Activated gamma-delta T cell treated with Interleukin-2 at 50 U/mL for 16 hours (primary cell): ENCODE measurements at places on chromosomes 2 and 18.

GRCh38 chr2:105814291-105814940 lies 69.7 kb downstream of the NCK2 start:
- DNase-seq, result no peak

GRCh38 chr2:207926133-207926988 lies 99.0 kb downstream of the PLEKHM3 start:
- no peak for DNase-seq

DNA sequence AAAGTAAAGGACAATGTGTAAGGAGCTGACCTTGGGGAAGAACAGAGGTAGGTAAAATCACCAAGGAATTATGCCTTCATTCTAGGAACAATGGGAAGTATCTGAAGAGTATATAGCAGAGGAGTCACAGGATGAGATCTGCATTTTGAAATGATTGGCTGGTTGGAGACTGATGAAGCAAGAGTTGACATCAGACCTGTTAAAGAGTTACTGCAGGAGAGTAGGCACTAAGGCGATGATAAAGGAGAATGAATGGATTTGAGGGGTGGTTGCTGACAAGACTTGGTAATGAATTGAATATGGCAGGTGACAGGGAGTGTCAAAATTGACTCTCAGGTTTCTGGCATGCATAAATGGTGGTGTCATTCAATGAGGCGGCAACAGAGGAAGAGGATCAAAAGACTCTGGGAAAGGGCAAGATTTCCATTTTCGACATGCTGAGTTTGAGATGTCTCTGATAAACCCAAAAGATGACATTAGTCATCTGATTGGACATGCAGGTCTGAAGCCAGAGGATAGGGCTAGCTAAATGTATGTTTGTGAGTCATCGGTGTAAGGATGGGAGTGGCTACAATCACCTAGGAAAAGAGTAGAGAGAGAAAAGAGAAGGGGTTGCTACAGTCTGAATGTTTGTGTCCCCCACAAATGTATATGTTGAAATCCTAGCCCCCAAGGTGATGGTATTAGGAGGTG lies 236.5 kb downstream of the DYM start:
- no peak for DNase-seq

- DNase-seq, result no peak
Observed at GRCh38 chr2:57376985-57377384, 669.6 kb upstream of the VRK2 start.

- no peak for DNase-seq
Observed at GRCh38 chr2:238854699-238855229, 6.9 kb downstream of the TWIST2 start.

DNA sequence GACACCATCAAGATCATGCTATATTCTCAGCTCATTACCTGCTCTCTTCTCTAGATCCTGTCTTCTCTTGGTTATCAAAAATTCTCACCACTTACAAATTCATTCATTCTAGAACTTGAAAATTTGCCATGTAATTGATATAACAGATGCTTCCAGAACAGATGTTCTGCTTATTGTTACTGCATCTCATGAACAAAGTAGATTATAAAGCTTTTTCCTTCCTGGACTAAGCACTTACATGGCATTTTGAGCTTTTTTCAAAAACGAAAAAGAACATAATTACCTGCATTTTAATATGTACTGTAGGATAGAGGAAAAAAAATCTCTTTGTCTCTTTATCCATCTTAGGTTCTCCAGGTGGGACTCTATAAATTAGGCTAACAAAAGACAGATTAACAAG lies 79.6 kb upstream of the CREB1 start:
- no peak for DNase-seq

- DNase-seq, result no peak
Observed at GRCh38 chr18:34834897-34835296, 124.8 kb downstream of the DTNA start.

GRCh38 chr2:190713471-190713870 lies 64.6 kb downstream of the NAB1 start:
- no peak for DNase-seq

- no peak for DNase-seq
Observed at GRCh38 chr18:47779381-47779780, 151.1 kb downstream of the SMAD2 start.

DNA sequence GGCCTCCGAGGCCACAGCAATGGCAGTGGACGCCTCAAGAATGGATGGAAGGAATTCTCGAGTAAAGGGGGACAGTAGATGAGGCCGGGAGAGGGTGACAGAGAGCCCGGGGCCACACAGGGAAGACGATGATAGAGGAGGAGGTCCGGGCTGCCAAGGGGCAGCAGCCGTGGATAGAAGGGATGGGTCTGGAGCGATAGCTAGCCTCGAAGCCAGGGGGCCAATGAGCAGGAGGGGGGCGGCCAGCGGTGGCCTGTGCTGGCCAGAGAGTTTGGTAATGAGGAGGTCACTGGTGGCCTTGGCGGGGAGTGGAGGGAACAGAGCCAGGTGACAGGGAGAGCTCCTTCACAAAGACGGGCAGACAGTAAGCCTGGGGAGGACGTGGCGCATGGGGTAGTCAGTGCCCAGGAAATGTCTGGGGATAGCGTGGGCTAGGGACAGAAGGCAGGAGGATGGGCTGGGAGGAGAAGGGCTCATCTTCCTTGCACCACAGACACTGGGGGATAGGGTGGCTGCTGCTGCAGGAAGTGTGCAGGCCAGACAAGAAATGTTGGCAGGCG lies 87.8 kb upstream of the ASB18 start:
- DNase-seq, result no peak

DNA sequence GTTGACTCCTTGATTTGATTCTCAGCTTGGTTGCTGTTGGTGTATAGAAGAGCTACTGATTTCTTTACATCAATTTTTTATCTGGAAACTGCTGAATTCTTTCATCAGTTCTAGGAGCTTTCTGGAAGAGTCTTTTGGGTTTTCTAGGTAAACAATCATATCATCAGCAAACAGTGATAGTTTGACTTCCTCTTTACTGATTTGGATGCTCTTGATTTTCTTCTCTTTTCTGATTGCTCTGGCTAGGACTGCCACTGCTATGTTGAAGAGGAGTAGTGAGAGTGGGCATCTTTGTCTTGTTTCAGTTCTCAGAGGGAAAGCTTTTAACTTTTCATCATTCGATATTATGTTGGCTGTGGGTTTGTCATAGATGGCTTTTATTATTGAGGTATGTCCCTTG lies 140.5 kb downstream of the ZNF236 start:
- no peak for DNase-seq

DNA sequence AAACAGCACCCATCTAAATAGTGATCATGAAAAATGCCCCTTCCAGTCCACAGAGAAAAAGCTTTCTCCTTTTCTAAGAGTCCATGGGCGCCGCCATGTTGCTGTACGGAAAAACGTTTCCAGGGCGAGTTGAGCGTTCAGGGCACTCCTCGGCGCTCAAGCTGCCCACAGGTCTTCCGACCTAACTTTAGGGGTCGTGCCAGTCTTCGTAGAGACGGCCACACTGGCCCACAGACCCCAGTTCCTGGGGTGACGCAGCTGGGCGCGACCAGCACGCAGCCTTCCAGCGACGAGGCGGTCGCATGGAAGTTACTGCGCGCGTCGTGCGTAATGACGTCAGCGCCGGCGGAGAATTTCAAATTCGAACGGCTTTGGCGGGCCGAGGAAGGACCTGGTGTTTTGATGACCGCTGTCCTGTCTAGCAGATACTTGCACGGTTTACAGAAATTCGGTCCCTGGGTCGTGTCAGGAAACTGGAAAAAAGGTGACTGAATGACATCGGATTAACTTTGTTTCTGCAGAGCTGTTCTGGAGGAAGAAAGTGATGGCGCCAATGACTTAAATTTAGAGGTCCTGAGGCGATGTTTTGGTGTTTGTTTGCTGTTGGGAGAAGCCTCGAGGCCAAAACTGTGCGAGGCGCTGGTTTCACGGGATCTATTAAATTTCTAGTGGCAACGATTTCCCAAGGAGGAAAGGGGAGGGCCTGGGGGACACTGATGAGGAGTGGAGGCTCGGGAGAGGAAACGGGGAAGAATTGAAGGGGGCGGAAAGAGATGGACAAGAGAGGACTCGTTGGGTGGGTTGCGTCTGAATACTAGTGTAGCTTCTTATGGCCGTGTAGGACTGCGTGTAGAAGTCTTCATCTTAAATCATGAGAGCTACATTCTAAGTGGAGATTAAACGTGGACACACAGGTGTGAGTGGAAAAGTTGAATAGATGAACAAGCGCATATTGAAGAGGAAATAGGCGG lies at the start of the genes METTL4 and NDC80:
TSS of gene METTL4 (minus strand) at position 306 of the 971 bp plus-strand sequence. CDS start 4,289 bp downstream, outside the sequence.
TSS of gene NDC80 (plus strand) at position 358 of the 971 bp plus-strand sequence. CDS start 1,429 bp downstream, outside the sequence.
- DNase-seq, result peak; percentile 79

DNA sequence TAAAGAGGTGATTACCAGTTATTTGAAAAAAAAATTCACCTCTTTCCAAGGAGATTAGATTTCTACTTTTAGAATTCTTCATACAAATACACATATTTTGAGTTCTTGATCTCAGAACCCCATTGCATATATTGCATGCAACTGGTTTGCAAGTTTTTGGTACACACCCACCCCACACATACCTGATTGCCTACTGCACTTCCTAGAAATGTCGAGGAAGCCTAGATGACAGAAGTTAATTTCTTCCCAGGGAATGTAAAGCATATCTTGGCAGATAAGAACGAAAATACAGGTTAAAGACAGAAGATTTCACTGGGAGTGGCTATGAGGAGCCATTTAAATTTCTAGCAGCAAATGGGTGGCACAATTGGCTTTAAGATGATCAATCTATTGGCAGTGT lies 67.1 kb upstream of the IL1R1 start:
- DNase-seq, result no peak

GRCh38 chr2:88209521-88210131 lies 39.5 kb downstream of the THNSL2 start:
- DNase-seq, result no peak

DNA sequence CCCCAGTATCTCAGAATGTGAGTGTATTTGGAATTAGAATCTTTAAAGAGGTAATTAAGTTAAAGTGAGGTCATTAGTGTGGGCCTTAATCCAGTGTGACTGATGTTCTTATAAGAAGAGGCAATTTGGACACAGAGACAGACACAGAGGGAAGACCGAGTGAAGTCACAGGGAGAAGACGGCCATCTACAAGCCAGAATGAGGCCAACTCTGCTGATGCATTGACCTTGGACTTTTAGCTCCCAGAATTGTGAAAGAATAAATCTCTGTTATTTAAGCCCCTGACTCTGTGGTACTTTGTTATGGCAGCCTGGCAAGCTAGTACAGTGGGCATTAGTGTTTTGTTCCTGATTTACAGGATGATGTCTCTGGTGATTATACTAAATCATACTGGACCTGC lies 64.6 kb downstream of the LTBP1 start:
- no peak for DNase-seq

- peak; percentile 25 for DNase-seq
Observed at GRCh38 chr2:162011706-162012564, 62.1 kb downstream of the DPP4 start.

DNA sequence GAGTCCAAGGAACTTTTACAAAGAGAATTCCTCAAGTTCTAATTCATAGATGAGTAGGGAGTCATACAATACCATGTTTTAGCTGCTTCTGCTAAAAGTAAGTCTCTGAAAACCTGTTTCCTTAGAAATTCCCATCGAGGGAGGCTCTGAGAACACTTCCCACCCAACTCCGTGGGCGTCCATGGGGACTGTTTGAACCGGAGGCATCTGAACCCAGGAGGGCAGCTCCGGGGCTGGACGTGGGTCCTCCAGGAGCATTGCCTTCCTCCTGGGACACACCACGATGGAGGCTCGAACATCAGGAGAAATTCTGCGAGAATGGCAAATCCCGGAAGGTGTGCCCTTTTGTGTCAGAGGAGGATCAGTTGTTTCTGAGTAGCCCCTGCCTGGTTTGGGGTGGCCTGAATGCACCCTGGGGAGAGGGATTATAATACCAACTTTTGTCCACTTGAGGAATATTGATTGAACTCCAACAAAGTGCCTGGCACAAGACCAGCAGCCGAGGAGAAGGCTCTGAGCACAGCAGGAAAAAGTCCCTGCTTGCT lies 327.5 kb upstream of the SALL3 start:
- DNase-seq, result no peak
